Sigmoid colon (tissue), 7 donors: ENCODE measurements at places on chromosomes 12 and 14. TPM values are rescaled to one million over a fixed set of nuclear protein-coding genes. Genes with fewer than 3 reads are reported as not detected.

CCDC175 gene
- not detected for total RNA-seq

DICER1 gene
- 56.5 TPM for total RNA-seq

BLTP3B gene
- 33.3 TPM for total RNA-seq

STAB2 gene
- total RNA-seq: not detected

NTS gene
- not detected for total RNA-seq

PRKD1 gene
- 20.0 TPM for total RNA-seq

DNA sequence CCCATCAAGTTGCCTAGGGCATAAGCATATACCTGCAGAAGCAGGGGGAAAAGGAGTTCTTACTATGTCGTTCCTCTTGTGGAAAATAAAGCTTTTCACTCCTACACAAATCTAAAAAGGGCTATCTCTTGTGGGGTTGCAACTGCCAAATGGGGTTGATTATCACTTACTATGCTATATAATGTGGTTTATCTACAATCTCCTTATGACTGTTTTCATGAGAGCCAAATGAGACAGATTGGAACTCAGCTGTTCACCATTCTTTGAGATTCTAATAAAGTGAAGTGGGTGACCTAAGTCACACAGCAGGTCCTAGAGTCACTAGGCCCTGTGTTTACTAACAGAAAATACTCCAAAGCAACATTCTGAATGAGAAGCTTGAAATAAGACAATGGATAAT, 47.7 kb downstream of the CIT start:
- no peak for DNase-seq

DNA sequence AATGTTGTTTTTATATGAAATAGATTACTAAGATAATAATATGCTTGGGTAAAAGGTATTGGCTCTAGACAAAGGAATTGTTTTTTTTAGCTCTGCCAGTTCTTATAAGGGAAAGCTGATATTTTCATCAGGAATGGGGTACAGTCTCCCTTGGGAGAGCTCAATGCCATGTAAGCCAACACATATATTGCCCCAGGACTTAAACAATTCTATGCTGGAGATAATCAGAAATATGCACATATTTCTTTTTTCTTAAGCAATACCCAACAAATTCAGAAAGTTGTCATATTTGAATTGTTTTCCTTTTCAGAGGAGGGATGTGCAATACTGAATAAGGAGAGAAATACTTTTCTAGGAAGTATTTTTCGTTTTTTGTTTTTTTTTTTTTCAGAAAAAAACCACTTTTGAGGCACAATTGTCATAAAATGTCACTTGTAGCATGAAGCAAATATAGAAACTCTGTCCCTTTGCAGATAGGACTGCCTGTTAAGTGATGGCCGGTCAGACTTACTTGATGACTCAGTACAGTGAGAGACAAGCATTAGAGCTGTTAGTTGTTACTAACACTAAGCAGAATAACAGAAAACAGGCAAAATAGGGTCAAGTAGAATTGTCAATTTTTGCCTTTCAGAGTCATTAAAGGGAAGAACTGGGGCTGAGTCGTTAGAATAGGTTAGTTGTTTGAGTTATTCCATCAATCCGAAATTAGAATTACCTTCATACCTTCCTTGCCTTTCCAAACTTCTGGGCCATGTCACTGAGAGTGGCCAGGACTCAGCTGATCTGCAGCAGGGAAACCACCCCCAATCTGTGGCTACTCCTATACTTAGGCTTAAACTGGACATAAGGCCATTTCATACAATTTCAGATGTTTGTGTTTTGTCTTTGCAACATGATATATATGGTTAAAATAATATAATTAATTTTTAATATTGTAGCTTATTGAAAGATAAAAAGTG, 168.1 kb downstream of the SLC38A4 start:
- no peak for DNase-seq

- DNase-seq: no peak
These were observed 220.3 kb downstream of the NELL2 start for GRCh38 chr12:44655846-44656245.

DNA sequence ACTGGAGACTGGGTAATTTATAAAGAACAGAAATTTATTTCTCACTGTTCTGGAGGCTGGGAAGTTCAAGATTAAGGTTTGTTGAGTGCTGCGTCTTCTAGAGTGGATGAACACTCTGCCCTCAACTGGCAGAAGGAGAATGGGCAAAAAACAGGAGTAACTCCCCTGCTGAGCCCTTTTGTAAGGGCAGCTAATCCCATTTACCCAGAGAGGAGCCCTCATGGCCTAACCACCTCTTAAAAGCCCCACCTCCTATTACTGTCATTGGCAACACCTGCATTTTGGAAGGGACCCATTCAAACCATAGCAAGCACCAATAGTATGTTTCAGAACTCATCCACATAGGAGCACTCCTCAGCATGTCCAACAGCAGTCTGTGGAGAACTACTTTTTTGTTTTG, 47.4 kb downstream of the BORCS5 start:
- DNase-seq: no peak

DNA sequence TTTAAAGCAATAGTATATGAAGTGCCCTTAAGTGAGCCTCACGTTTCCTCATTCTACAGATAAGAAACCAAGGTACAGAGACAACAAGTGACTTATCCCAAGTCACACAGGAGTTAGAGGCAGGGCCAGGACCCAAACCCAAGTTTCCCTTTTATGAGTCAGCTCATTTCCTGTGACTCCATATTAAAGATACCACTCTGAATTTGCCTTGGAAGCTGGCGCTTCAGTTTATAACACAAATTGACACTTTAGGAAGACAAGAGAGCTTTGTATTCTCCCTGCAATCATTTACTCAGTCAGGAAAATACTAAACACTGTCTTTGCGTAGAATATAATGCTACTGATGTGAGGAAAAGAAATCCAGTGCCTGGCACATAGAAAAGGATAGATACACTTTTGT, 43.2 kb downstream of the MYBPC1 start:
- no peak for DNase-seq

DNA sequence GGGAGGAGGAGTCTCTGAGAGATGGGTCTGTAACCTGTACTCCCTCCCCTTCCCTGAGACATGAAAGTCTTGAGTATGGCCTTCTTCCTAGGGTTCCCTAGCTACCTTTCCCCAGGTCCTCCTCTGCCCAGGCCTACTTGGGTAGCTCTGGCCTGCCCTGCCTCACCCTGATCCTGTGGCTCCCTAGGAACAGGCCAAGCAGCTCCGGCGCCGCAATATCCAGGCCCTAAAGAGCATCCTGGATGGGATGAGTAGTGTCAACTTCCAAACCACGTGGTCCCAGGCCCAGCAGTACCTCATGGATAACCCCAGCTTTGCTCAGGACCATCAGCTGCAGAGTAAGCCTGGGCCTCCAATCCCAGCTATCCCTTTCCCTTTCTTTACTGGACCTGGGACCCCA, 12.3 kb downstream of the PRPF40B start:
- no peak for DNase-seq

DNA sequence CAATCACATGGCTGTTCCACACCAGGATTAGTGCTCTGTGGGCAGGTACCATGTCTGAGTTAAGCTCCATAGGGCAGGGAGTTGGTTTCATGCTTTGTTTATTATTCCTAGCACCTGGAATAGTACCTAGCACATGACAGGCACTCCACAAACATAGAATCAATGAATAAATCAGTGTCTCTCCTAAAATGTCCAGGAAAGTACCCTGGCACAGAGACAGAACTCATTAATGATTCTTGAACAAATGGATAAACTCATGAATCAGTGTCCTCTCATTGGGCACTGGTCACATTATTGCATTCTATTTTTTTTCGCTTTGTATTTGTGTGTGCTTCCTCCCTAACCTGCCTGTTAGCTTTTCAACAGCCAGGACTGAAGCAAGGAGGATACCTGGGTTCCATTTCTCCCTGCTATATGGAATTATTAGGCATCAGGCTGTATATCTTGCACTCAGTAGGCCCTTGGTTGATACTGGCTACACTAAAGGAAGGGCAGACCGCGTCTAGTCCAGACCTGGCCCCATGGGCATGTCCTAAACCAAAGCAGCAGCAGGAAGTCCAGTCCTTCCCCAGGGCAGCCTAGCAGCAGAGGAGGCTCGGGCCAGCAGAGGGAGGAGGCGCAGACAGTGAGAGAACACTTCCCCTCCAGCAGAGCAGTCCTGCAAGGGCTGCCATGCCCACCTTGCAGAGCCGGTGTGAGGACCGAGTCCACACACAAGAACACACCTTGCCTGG, 18.4 kb downstream of the HDAC7 start:
- DNase-seq: no peak

DNA sequence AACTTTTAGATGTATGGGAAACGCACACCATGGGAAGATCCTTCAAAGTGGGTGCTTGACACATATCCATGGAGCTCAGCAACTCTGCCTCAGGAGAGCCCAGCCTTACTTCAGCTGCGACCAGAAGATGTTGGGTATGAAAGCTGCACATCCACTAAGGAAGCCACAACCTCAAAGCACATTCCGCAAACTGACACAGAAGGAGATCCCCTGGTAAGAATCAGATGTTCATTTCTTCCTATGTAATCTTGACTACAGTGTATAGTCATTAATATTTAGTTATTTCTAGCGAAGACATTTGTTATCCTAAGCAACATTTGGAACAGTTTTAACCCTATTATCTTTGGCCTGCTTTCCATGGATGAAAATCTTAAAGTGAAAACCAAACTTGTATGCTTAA, 374.2 kb downstream of the NAV3 start:
- no peak for DNase-seq

DNA sequence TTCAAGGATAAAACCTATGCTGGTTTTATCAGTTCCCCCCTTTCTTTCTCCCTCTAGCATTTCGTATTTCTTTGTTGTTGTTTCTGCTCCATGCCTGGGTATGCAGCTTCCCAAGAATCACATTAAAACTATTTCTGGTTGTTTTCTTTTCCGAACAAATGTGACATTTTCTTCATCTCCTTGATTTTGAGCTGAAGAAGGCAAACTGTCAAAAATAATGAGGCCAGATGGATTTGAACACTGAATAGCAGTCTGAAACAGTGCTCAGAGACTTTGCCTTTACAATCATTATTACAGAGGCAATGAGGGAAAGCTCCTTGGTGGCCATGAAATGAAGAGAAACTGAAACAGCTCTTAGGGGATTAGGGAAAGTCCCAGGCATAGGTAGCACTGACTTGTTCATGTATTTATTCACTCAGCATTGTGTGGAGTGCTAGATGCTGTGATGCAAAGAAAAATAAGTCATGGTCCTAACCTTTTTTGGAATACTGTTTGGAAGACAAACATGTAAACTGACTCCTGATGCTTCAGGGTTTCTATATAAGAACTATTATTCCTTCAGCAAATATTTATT, 319.5 kb downstream of the FUT8 start:
- DNase-seq: no peak

- DNase-seq: no peak
These were observed 21.6 kb downstream of the TRPV4 start for GRCh38 chr12:109811624-109811995.

DNA sequence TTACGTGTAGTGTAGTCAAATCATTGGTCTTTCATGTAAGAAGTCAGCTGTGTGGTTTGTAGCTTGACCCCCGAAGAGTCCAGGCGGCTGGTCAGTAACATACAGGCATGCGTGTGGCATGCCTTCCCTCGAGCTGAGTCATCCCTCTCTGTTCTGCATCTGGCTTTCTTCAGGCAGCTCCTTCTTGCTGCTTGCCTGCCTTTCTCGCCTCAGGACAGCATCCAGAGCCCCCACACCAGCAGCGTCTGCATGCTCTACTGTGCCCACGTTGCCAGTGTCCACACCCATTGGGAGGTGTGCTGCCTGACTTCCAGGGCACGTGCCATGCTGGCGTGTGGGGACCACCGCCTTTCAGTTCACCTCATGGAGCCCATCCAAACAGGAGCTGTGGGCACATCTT, 96.8 kb downstream of the EP400 start:
- DNase-seq: peak; percentile 85

DNA sequence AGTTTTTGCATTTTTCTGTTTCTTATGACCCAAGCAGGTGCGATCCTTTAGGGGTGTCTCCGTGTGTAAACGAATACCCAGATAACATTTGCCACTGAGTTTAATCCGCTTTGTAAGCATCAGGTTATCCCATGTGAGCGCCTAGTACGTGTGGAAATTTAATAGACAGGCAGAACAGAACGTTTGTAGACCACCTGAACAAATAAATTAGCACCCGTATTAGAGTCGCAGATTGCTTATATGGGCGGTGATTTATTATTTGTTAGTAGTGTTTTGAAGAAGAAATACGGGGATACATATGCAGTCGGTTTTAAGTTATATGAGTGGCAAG, 325 bp downstream of the C12orf60 start:
- DNase-seq: no peak

GRCh38 chr14:77306851-77307496, 13.7 kb downstream of the POMT2 start:
- no peak for DNase-seq

- DNase-seq: no peak
These were observed 45.2 kb downstream of the RDH12 start for GRCh38 chr14:67746927-67747326.

GRCh38 chr14:25908277-25909044, 689.4 kb downstream of the NOVA1 start:
- DNase-seq: no peak

DNA sequence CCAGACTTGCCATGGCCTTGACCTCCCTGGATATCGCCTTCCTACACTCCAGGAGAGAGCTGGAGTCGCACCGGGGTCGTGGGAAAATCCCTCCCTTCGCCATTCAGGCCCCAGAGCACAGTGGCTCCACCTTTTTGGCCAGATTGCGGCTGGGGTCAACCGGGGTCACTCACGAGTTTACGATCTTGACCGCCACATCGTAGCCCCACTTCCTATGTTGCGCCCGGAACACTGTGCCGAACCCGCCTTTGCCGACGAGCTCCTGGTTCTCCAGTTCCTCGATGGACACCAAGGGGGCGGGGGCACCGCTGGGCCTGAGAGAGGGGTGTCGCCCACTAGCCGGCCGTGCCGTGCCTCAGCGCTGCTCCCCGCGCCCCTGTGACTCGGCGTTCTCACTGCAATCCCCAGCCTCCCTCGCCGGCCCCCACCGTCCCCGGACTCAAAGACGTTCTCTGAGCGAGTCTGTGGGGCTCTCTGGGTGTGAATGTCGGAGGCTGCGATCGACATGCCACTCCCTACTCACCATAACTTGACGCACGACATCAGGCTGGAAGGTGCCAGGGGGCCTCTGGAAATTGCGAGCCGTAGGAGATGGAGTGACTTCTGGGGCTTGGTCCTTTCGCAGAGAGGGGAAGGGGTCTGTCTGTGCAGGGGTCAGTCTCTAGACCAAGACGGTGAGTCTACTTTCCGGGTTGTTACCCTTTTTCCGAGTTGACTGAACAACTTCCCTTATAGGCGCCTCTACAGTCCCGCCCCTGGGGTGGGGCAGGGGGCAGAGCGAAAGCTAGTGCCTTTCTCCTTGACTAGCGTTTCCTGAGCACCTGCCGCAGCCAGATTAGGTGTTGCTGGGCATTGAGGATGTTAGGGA, at the start of gene RIPK3:
Gene RIPK3, minus strand, starts transcription at position 708 of the 868 bp plus-strand sequence. Its CDS starts 165 bp downstream, at position 543.
- DNase-seq: no peak

DNA sequence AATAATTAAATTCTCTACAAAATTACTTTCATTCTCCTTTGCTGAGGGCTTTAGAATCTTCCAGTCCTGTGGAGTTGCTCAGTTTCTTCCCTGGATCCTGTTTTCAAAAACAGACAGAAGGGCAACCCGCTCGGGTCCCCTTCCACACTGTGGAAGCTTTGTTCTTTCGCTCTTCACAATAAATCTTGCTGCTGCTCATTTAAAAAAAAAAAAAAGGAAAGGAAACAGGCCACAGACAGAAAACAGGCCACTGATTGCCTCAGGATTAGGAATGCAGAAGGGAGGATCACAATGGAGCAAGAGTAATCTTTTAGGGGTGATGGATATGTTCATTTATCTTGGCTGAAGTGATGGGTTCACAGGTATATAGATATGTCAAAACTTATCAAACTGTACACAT, 29.5 kb upstream of the HIGD1C start:
- peak; percentile 78 for DNase-seq
